ENCODE measurements at places on chromosomes 4 and X. TPM values are rescaled to one million over a fixed set of nuclear protein-coding genes. Genes with fewer than 3 reads are reported as not detected.

GRCh38 chrX:15816886-15817285, 26.6 kb downstream of the ZRSR2 start:
- DNase-seq: no peak

Gene PF4V1
- polyA plus RNA-seq: not detected

Gene GPC3
- not detected for polyA plus RNA-seq

GRCh38 chr4:27624749-27625148, 764.1 kb downstream of the STIM2 start:
- DNase-seq: no peak

Gene TRIM61
- 1.3 TPM for polyA plus RNA-seq

DNA sequence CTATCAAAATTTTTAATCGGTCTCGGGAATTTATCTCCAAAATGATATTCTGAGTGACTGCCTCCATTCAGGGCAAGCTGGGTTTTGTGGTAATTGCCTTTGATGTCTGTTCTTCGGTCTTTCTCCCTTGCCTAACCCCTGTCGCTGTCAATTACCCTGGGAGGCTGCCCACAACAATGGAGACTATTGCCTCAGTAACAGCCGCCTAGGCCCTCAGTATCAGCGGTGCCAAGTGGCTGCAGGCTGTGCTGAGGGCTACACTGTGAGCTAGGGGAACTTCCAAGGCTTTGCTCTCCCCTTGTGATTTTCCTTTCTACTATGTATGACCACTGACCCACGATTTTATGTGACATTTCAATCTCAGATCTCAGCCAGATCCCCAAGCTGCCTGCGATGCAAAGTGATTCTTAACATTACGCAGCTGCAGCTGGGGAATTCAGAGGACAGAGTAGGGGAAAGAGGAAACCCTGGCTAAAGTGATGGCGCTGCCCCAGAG, 36.3 kb upstream of the REST start:
- no peak for DNase-seq

- DNase-seq: peak; percentile 10
Measured at GRCh38 chr4:152785639-152786615, 6.2 kb downstream of the ARFIP1 start.

Gene SUPT20HL1
- not detected for polyA plus RNA-seq

Gene SATL1
- polyA plus RNA-seq: not detected

DNA sequence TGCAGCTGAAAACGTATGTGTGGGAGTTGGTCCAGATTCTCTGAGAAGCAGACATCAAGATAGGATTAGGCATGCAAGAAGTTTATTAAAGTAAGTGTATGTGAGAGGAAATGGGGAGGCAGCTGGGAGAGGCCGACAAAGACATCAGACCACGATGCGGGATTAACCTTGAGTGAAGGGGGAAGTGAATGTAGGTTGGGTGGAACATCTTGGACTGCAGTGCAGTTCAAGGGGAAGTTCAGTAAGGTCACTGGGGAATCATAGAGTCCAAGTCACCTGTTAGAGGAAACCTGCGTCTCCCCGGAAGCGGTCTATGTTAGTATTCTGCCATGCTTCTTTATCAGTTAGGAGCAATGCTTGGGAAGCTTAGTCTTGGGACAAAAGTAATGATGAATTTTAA, 22.0 kb downstream of the CXCL8 start:
- DNase-seq: no peak

DNA sequence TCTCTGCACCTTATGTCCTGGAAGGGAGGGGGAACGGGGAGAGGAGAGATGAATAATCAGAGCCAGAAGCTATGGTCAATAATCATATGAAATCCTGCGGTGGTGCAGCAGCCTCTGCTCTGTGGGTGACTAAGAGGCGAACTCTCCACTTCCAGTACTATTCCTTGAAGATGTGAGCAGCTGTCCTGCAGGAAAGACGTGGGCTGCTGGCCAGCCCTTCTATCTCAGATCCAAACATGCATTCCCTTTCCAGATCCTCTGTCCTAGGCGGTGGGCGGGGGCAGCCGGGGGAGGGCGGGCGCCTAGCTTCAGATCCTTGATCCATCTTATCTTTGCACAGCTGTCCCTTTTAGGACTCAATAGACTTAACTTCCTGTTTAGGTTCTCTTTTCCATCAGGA, 34.5 kb downstream of the SPINK2 start:
- DNase-seq: no peak

- DNase-seq: no peak
Measured at GRCh38 chr4:12978310-12978709, 505.8 kb downstream of the RAB28 start.

- DNase-seq: no peak
Measured at GRCh38 chr4:13891544-13891939, 264.0 kb upstream of the BOD1L1 start.

DNA sequence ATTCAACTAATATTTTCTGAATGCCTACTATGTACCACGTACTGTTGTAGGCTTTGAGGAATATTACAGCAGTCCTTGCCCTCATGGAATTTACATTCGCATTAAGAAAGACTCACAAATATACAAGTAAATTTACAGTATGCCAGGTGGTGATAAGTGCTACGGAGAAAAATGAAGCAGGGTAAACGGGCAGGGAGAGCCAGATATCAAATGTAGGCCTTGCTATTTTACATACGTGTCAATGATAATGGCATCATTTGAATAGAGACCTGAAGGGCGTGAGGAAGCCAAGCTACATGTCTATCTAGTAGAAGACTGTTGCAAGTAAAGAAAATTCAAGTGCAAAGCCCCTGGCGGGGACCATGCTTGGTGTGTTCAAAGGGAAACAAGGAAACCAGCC, 65.2 kb downstream of the AMMECR1 start:
- DNase-seq: no peak

Gene PALLD
- polyA plus RNA-seq: 30.3 TPM

DNA sequence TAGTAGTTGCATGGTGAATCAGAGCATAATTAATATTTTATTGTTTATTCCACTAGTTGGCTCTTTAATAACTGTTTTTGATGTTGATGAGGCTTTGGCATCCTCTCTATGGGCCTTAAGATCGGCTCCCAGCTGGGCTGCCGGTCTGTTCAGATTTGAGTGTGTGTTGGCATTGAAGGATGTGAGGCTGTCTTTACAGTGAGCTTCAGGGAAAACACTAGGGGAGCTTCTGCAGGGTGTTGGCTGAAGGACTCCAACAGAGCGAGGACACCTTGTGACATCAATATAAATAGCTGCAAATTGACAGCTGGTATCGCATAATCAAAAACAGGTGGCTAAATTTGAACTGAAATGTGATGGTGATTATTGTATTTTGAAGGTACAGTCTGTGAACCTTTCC, 322.0 kb downstream of the FSTL5 start:
- DNase-seq: no peak

- no peak for DNase-seq
Measured at GRCh38 chr4:91198951-91199350, 1071.8 kb downstream of the CCSER1 start.

Gene NAP1L3
- 0.83 TPM for polyA plus RNA-seq

Gene SLITRK4
- polyA plus RNA-seq: not detected

DNA sequence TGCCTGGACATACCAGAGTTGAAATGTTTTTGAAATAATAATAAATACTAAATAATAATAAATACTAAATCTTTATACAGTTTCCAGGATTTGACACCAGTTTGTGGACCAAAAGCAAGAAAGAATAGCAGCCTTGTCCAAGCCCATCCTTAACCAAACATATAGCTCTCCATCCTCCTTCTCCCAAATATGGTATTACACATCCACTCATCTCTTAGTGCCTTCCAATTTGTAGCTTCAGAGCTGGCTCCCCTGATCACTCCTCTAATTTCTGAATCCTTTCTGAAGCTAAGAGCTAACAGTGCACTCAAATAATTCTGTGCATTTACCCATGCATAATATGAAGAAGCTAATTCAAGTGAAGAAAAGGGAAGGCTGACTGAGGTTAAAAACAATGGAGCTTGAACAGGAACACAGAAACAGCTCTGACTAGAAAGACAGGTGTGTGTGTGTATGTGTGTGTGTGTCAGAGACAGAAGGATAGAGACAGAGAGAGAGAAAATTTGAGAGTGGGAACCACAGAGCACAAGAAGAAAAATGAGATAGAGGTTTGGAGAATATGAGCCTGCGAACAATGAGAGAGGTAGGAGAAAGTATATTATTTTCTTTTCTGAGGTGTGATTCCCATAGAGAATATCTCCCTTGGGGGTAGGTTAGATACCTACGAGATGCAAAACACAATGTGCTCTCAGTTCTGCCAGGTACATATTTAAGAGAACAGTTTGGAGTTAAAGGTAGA, 123.5 kb downstream of the CAMK2D start:
- DNase-seq: no peak

Gene GPR119
- not detected for polyA plus RNA-seq

Gene DCAF8L2
- polyA plus RNA-seq: not detected

GRCh38 chr4:155143512-155143911, 64.9 kb upstream of the NPY2R start:
- DNase-seq: no peak

- DNase-seq: no peak
Measured at GRCh38 chr4:13542577-13543031, 1.7 kb downstream of the NKX3-2 start.

GRCh38 chr4:41647383-41647782, 101.1 kb downstream of the PHOX2B start:
- DNase-seq: no peak

Gene CTAG2
- not detected for polyA plus RNA-seq

DNA sequence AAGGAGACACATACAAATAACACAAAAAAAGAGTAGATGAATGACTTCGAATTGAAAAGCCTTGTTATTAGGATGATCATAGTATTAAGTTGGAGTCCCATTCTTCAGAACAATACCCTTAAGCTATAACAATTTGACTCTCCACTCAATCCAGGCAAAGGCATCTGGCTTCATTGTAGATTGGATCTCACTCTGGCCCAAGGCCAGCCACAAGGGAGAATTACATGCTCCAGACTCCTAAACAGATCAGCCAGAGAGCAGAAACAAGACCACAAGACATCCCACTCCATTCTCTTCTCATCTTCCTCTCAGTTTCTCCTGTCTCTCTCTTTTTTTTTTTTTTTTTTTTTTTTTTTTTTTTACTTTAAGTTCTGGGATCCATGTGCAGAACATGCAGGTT, 213.9 kb downstream of the DHX15 start:
- no peak for DNase-seq

Gene DTHD1
- not detected for polyA plus RNA-seq

Gene KCND1
- polyA plus RNA-seq: 0.83 TPM

DNA sequence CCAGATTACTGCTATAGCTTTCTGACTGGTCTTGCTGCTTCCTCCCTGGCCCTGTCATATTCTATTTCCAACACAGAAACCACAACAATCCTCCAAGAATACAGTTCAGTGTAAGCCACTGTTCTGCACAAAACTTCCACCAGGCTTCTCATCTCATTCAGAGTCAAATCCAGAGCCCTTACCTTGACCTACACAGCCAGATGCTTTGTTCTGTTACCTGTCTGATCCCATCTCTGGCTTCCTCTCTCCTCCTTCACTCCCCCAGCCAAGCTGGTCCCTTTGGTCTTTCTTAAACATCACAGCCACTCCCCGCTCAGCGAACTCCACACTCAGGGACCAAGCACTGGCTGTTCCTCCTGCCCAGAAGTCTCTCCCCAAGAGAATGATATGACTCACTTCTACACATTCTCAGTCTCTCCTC, 84.8 kb upstream of the BMP2K start:
- no peak for DNase-seq

- DNase-seq: peak; percentile 89
Measured at GRCh38 chr4:86831262-86832130, 17.7 kb downstream of the SLC10A6 start.

GRCh38 chr4:26520728-26521450, 30.6 kb upstream of the CCKAR start:
- no peak for DNase-seq

- peak; percentile 1 for DNase-seq
Measured at GRCh38 chrX:141220342-141221008, 21.8 kb downstream of the SPANXC start.

DNA sequence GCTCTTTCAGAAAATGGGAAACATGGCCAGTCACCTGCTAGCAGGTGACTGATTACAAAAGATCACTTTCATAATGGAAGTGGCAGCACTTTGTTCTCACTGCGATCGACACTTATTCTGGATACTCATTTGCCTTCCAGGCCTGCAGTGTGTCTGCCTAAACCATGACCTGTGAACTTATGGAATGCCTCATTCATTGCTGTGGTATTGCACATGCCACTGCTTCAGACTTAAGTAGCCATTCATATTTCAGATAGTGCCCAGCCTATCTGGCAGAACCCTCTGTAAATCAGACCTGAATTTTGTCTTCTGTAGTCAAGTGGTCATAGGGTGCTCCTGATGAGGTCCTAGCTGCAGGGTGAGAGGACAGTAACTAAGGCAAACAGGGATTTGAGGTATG, 23.3 kb upstream of the MGST2 start:
- no peak for DNase-seq

DNA sequence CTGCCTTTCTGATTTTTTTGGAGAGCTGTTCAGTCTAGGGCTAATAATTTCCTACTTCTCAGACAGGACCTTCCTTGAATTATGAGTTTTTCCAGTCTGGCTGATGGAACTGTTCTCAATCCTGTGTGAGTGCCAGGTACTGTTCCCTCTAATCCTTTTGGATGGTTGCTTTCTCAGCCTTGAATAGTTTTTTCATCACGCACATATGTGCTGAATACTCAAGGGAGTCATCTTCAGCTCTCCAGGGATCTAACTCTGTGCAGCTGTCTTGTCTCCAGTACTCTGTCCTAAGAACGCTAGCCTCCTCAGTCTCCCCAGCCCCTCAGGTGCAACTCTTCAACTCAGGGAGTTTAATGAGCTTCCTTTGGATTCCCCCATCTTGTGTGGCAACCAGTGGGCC, 93.2 kb downstream of the GASK1B start:
- DNase-seq: no peak

- no peak for DNase-seq
Measured at GRCh38 chr4:155491336-155492120, 114.8 kb upstream of the MAP9 start.

Gene HPSE
- 0.71 TPM for polyA plus RNA-seq

Gene CNGA1
- 0.04 TPM for polyA plus RNA-seq

DNA sequence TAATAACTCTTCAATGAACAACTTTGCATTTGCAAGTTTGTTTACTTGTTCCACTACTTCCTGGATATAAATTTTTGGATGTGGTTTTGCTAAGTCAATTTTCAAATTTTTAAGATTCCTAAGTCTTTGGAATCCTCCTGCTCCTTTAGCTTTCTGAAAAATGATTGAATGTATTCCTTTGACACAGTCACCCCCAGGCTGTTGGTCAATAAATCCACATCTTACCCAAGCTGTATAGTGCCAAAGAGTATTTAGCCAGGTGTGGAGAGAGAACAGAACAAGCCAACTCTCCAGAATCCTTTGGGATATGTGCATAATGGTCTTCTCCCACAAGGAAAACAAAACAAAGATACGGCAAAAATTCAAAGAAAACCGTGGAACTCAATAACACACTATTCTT, 56.9 kb upstream of the INTU start:
- DNase-seq: no peak

- DNase-seq: no peak
Measured at GRCh38 chrX:68186552-68187262, 246.6 kb downstream of the OPHN1 start.

All from BJ (cell line).